ENCODE measurements at places on chromosomes 12 and 14.
A peak's percentile ranks its signal among the peaks of the same experiment; 100 is the strongest.

DNA sequence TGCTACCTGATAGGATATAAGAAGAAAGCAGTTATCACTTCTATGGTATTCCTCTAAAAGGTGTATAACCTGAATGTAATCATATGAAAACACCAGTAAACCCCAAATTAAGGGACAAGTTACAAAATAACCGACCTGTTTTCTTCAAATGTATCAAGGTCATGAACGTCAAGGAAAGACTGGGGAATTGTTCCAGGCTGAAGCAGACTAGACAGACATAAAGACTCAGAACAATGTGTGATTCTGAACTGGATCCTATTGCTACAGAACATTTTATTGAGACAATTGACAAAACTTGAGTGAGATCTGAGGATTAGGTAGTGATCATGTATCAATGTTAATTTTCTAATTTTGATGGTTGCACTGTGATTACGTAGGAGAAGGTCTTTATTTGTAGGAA lies 15.4 kb upstream of the LRP6 start:
- no peak for DNase-seq

DNA sequence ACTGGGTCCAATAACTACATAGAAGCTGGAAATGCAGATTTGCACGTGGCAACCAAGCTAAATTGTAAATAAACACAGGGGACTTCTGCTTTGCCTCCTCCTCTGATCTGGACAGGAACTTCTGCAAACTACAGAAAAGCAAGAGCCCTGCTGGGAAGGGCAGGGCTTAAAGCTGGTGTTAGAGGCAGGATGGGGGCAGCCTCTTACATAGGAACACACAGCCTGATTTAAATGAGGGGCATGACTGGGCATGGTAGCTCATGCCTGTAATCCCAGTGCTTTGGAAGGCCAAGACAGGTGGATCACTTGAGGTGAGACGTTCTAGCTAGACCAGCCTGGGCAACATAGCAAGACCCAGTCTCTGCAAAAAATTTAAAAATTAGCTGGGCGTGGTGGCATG lies 46.7 kb downstream of the ERH start:
- no peak for DNase-seq

GRCh38 chr12:107655281-107656065 lies 30.1 kb upstream of the PWP1 start:
- DNase-seq: no peak

DNA sequence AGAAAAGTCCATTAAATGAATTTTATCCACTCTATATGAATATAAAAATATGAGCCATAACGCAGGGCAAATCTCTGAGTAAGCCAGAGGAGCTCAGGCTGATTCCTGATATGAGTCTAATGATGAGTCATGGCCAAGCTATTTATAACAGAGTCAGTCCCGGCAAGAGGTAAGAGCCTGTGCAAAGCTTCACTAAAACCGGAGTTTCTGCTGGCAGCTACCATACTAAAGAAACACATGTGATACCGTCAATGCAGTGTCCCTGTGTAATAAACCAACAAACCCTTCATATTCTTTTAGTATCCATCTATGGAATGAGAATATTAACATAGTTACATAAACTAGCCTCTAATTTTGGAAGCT lies 319.4 kb downstream of the KCNC2 start:
- no peak for DNase-seq

GRCh38 chr12:2251526-2252209 lies 198.9 kb downstream of the CACNA1C start:
- DNase-seq: no peak

DNA sequence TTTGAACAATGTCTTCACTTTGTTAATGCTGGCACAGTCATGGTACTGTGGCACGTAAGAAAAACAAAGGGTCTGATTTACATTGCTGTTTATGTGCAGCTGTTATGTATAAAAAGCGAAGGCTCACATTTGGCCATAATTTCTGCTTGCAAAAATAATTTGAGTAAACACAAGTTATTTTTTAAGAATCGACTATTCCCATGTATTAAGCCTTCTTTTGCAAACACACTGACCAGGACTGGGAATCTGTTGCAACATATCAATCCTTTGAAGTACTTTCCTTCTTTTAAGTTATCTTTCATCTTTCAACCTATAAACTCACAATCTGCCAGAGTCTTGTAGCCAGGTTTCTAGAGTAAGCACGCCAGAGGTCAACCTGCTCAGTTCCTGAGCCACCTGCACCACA lies 145.4 kb upstream of the BMP4 start:
- no peak for DNase-seq

DNA sequence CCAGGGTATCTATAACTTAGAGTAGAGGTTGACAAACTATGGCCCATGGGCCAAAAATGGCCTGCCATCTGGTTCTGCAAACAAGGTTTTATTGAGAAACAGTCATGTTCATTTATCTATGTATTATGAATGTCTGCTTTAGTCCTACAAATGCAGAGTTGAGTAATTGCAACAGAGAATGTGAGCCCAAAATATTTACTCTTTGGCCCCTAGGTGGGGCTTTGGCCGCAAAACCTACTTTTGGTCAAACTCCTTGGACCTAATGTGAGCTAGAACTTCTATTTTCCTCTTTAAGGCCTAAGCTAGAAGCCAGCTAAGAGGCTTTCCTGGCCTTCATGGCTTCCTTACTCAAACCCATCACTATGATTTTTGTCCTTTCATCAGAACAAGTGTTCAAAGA lies 379.1 kb downstream of the NELL2 start:
- DNase-seq: no peak

DNA sequence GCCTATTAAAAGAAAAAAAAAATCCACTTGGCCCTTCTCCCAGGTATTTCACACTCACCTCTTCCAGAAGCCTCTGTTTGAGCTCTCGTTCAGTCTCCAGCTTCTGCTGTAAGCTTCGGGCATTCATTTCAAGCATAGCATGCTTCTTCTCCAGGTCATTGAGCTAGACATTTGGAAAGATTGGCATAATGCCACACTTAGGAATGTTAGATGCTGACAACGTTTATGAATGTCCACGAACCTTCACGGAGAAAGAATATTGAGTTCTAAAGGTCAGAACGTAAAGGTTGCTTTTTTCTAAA lies 60.5 kb downstream of the PRKAB1 start:
- no peak for DNase-seq

GRCh38 chr14:74658535-74659131 lies 46.6 kb upstream of the LTBP2 start:
- no peak for DNase-seq

DNA sequence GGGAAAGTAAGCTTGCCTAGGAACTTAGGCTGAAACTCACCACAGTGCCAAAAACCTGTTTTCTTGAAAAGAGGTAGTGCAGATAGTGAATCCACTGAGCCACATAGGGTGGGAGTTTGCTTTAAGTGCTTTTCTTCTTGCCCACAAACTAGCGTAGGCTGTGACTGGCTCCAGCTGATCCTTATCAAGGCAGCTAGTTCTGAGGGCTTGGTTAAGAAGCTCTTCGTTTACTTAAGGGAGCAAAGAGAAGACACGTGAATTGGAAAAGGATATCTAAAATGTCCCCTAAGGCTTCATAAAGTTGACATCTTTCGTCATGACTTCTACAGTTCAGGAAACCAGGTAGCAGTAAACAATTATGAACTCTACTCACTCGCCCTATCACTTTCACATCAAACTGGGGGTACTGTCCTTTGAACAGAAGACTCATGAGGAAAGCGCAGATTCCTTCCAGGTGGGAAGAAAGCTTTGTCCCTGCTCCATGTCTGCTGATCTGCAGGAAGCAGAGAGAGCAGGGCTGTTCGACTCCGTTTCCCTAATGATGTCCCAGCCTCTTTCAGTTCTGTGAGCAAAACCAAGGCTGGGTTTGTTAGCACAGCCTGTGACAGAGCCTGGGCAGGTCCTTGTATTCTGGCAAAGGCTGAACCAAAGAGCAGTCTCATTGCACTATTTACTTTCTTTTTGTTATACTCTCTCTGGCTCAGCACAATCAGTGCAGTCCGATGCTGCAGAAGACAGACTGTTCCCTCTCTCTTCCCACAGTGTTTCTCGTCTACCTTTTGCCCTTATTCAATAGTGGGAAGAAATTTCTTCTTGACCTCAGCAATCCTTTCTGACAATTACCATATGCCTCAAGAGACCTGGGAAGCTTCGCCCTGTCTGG lies 93.5 kb upstream of the ETV6 start:
- DNase-seq: no peak

DNA sequence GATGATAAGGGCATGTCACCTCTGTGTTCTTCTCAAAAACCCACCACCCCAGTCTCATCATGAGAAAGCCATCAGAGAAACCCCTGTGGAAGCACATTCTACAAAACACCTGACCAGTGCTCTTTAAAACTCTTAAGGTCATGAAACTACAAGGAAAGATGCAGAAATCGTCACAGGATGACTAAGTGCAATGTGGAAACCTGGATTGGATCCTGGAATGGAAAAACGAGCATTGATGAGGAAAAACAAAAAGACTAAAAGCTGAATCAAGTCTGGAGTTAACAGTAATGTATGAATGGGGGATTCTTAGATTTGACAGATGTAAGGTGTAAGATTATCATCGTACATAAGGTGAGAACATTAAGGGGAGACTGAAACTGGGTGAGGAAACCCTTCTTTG lies 211.0 kb downstream of the TBX5 start:
- no peak for DNase-seq

- DNase-seq: peak; percentile 38
Observed at GRCh38 chr12:48795550-48796455, 6.9 kb upstream of the ADCY6 start.

Data from effector CD8-positive, alpha-beta T cell (primary cell).